Cerebellar nuclear complex (tissue), 1 donor: ENCODE measurements at places on chromosomes 11 and 22.

DNA sequence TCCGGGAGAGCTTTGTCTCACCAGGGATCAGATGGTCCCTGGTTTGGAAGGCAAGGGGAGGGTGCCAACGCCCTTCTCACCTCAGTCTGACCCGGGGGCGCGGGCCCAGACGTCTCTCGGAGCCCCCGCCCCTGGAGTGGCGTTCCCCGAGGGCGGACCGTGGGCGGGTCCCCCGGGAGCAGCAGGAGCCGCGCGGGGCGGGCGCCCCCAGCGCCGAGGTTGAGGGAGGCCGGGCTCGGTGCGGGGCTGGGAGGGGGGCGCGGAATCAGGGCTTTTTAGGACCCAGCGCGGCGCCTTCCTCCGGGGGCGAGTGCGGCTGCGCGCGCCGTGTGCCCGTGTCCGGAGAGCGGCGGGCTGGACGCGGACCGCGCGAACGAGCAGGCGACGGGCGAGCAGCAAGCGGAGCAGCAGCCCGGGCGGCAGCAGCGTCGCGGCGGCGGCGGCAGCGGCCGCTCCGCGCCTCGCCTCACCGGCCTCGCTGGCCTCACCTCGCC is at the start of gene KCNC1:
KCNC1 (plus strand) TSS at position 364 of the 494 bp plus-strand sequence. CDS start 1,222 bp downstream, outside the sequence.
- DNase-seq, result no peak

DNA sequence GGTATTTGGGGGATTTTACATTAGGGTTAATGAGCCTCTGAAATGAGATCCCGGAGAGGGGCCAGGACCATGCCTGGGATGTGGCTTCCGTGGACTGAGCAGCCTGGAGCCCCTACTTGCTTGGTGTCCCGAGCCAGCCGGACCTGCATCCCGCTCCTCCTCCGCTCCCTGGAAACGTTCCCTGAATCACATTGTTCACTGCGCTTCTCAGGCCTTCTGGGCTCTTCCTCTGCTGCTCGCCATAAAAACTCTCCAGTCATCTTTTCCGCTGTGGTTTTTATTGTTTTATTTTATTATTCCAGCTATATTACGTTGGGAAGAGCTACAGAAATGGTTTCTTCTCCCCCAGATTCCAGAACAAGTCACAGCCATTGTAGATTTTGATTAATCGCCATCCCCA is 13.3 kb upstream of the KCNQ1OT1 start:
- DNase-seq, result no peak

DNA sequence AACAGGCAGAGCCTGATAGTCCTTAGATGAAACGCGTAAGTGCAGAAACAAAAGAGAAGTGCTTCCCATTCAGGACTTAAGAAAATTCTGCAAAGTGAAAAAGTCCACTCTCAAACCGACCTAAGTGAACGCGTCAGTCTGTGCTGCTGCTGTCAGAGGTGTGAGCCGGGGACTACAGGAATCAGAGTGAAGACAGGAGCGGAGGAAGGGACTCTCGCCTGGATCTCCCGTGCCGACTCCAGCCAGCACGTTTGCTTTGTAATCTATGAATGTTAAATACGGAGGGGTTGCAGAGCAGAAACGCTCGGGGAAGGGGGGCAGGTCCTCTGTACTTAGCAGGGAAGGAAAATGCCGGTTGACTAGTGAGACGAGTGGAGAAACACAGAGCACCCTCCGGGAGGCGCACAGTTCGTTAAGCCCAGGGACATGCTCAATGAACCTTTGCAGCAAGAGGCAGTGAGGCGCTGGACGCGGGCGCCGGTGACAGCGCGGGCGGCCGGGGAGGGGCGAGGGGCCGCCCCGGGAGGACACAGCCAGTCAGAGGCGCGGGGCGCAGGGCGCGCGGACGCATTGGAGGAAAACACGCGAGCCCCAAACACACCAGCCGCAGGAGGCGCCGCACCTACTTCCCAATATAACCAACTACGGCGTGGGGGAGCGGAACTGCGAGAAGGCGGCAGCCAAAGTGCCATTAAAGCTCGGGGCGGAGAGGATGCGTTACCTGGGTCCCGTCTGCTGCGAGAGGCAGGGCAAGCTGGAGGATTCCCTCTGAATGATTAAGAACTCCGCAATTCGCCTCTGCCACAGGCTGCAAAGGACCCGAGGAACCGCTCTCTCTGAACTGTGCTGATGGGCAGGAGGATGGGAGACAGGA is at the start of gene CNTN5:
CNTN5 (plus strand) TSS at position 598 of the 874 bp plus-strand sequence.
- DNase-seq, result no peak

DNA sequence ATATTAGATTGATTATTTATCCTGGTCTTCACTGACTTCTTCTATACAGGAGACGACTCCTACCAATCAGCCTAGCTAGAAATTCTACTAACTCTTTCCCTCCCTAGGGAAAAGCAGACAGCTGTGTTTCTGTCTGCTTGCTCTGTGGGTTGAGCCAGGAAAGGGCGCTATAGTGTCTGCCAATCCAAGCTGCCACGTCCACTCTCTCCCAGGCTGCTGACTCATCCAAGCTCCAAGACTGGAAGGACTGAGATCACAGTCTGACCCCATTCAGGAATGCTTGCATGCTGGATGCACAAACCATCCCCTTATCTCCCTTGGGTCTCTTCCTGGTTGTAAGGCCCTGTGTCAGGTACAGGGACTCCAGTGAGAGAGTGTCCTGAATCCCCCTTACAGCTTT is 955.6 kb downstream of the OPCML start:
- DNase-seq, result no peak

DNA sequence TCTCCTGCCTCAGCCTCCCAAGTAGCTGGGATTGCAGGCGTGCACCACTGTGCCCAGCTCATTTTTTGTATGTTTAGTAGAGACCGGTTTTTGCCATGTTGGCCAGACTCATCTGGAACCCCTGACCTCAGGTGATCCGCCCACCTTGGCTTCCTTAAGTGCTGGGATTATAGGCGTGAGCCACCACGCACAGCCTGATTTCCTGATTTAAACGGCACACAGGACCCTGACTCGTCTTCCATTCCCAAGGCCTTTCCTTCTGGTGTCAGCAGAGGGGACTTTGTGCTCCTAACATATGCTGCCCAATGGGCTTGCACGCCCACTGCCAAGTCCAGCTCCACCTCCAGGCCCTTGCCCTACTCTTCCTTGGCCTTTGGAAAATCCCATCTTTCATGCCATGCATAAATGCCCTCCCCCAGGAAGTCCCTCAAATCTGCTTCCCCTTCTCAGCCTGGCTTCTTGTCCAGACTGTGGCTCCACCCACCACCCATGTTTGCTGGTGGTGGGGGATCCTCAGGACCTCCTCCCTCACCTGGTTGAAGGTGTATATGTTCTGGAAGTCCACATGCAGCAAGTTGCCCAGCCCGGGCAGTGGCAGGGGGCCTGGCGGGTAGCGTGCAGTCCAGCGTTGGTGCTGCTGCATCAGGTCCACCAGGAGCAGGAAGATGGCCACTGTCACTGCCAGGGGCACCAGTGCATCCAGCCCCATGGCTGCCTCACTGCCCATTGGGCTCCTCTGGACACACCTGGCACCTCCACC is 23.9 kb upstream of the CYP2D6 start:
- DNase-seq, result no peak

DNA sequence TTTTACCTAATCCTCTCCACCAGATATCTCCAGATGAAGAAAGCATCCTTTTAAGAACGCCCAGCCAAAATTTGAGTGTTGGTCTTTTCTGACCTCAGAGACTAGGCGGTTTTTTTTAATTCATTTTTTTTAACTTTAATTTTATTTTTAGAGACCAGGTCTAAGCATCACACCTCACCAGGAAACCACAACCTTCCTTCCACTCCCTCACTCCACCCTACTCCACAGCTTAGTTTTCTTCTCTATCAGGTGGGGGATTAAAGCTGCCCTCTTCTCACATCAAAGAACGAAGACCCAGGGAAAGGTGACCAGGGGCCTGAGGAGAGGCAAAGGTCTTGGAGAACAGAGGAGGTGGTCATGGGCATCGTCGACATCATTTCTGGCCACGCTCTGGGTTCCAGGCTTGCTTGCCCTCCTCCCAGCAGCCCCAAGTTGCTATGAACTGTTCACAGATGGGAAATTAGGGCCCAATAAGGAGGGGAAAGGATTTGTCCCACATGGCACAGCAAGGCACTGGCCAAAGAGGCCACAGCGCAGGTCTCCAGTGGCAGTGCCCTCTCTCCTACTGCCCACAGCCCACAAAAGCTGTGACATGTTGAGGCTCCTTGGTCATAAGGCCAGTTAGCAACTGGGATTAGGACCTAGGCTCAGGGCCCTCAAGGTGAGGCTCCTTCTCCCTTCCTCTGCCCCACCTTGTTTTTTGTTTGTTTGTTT is 1.4 kb upstream of the PEX16 start:
- no peak for DNase-seq
